Cardiac septum (tissue), 1 donor: ENCODE measurements at places on chromosomes 6 and 20. TPM values are rescaled to one million over a fixed set of nuclear protein-coding genes. Genes with fewer than 3 reads are reported as not detected.
A peak's percentile ranks its signal among the peaks of the same experiment; 100 is the strongest.

GRCh38 chr6:161010418-161010817, 18.8 kb downstream of the MAP3K4 start:
- no peak for DNase-seq

DNA sequence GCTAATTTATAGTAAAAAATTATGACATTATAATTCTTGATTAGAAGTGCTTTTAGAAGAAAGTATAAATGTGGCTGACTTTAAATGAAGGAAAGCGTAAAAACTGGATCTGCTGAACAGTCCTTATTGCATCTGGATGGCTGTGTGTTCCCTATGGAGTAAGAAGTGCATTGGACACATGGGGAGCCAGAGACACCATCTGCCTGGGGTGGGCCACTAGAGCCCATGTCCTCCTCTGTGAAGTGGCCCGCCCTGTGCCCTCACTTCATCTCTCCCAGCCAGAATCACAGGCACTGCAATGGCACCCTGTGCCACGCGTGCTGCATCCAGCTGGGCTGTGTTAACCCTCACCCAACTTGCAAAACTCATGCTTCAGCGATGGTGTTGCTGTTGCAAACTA, 13.2 kb upstream of the SFT2D1 start:
- DNase-seq, result no peak

MCCD1 gene
- total RNA-seq, result not detected

DNA sequence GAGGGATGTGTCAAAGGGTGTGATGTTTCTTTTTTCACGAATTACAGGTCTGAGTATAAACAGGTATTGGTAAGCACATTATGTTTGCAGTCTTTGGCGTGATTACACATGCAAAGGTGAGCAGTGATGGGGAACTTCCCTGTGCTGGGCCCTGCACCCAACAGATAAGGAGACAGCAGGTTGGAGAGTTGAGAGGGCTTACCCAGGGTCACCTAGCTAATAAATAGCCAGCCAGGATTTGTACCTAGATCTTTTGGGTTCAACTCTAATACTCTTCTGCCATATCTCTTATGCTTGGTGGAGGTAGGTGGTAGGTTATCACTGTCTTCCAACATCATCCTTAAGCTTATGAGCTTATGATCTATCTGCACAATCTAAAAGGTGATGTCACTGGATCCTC, 46.5 kb downstream of the AFG1L start:
- DNase-seq, result no peak

- no peak for DNase-seq
Measured at GRCh38 chr20:3679749-3680700, 1.8 kb downstream of the ADAM33 start.

PACSIN1 gene
- 10.3 TPM for total RNA-seq

DNA sequence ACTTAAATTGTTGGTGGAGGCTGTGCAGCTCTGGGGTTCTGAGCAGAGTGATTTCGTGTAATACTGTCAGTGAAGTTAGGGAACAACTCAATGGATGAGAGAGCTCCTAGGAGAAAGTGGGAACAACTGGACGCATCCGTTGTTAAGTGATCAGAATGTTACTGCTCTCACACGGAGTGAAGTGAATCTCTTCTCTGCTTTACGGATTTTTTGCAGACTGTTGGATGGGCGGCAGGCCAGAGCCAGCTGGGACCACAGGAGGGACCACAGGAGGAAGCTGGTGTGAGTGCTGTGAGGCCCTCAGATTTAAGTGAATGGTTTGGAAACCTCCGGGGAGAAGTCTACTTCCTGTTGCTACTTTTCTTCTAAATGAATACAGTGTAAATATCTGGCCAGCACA, 23.7 kb upstream of the PPP1R14C start:
- DNase-seq, result no peak

MSH5 gene
- total RNA-seq, result 1.7 TPM

GRCh38 chr20:36385503-36385902, 79.4 kb downstream of the DLGAP4 start:
- DNase-seq, result no peak

DNA sequence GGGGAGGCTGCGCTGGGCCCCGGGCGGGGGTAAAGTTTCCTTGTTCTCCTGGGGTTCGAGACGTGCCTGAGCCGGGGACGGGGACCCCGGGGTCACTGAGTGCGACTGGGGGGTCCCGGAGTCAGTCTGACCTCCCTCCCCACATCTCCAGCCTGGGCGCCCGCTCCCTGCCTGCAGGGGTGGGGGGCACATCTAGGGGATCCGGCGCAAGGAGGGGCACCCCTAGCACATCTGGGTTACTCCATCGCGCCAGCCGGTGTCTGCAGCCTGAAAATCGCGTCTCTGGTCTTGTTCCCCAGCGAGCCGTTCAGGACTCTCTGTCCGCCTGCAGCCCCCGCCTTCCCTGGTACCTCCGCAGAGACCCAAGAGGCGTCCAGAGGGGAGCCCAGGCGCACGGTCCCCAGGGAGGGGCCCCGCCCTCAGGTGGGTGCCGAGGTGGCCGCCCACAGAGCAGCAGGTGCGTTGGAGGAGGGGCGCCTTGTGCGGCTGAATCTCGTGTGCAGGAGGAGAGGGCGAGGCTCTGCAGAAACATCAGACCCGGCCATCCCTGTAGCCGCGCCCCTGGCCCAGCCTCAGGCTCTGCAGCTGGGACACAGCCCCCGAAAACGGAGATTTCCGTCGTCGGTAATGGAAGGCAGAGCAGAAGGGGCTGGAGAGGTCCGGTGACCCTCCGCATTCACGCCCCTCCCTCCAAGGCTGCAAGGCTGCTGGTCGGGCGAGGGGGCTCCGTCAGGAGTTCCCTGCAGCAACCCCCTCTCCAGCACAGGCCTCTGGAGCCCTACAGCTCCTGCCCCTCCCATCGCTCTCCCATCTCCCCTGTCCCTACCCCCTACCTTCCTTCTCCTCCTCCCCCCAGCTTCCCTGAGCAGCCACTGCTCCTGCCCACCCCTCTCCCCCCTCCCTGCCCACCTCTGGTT, 628 bp upstream of the CHRNA4 start:
- peak; percentile 59 for DNase-seq

DNA sequence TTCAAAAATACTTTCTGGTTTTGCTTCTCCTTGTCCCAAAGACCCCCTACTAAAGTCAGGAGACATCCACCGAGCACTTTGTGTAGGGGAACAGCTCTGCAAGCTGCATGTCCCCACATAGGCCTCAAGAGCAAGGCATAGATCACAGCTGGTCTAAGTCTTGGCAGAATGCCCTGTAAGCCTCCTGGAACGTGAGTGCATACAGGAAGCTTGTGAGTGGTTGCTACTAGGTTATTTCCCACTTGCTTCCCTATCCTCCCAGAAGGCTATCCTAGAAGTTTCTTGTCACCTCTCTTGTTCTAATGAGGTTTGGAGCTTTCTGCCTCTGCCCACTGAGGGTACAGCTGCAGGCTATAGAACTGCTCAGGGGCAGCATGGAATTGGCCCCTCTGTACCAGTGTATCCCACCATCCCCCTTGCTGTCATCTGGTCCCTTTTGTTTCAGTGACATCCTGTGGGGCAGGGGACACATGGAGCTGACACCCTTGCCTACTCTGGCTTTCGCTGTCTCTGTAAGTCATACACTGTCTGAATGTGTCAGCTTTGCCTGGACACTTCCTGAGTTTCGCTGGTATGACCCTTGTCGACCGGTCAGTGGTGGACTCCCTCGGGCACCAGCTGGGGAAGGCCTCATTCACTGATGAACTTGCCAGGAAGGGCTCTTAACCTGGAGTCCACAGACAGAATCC, 35.6 kb upstream of the KCNK16 start:
- DNase-seq, result peak; percentile 38

GRCh38 chr6:157656437-157656997, 166.5 kb upstream of the SNX9 start:
- no peak for DNase-seq

DNA sequence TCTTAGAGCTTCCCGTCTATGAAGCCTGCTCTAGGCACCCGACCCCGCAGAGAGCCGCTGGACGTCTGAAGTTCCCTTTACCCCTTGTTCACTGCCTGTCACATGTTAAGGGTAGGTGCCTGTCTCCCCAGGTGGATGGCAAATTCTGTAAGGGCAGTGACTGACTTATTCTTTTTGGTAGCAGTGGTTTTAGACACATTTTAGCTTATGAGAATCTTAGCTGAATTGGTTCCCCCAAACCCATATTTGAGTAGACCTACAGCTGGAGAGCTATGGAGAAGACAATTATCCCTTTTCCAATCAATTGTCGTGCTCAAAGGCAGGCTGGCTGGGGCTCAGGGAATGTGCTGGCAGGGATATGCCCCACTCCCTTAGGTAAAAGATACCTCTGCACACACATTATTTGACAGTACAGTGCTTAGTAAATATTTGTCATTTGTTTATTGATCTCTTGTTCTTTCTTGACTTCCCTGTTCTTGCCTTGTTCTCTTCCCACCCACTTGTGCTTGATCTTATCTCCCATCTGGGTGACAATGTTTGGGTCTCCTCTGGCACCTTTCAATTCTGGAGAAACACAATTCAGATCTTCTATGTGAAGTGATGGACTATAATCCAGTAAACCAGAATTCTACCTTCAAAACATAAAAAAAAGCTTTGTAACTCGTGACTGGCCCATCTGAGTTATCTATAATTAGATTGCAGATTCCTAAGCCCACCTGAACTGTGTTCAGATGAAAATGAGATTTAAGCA, 114.3 kb upstream of the SLC2A12 start:
- DNase-seq, result no peak

WFDC10A gene
- total RNA-seq, result not detected

DNA sequence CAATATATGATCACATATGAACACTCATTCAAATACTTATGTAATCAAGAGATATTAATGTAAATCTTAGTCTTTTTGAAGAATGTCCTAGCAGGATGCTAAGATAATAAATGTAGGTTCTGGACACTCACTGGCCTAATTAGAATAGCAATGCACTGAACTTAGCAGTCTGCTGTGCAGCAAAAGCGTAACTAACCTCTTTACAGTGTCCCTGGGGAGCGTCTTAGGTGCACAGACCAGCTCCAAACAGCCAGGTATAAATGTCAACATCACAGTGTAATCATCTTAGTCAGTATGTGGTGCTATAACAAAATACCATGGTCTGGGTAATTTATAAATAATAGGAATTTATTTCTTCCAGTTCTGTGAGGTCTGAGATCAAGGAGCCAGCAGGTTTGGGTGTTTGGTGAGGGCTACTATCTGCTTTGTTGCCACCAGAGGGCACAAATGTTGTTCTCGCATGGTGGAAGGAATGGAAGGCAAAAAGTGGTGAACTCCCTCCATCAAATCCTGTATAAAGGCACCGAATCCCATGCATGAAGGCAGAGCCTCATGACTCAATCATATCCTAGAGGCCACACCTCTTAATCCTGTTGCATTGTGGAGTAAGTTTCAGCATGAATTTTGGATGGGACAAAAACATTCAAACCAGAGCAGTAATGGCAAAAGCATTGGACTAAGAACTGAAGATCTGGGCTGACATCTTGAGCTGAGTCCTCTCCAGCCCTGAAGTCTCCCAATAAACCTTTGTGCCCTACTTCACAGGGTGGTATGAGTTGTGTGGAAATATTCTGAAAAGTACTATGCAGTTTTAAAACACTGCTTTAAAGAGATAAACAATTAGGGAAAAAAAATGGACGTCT, 41.8 kb upstream of the FOXO3 start:
- no peak for DNase-seq

- peak; percentile 50 for DNase-seq
Measured at GRCh38 chr20:33111306-33111705, 31.9 kb downstream of the BPIFB4 start.

DNA sequence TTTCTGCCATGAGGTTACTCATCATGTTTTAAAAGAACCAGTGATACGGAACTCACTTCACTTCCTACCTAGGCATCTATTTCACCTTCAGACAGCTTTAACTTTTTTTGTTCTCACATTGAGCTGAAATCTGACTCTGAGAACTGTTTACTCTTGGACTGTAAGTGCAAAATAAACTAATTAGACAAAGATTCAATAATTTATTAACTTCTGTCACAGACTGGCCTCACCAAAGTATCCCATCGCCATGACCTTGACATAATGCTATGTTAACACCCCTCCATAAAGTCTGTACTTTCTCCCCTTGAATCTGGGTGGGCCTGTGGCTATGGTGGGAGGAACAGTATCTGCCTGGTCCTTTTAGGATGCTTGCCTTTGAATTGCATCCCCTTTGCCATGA, 448.1 kb downstream of the CBLN4 start:
- no peak for DNase-seq

DNA sequence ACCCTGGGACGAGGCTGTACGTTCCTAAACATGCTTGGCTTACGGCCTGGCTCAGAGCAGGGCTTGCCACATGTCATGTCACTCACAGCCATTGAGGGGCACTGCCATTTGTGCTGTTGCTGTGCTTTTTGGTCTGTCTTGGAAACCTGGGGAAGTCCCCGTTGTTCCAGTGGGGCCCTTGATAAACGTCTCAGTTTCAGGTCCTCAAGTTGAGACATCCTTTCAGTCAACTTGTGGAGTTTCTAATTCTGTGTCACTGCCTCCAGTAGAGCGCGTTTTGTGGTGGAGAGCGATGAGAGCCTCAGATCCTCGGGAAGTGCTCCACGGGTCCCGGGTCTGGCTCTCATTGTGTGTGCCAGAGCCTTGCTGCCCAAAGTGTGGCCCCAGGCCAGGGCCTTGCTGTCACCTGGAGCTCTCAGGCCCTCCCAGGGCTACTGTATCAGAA, 43.0 kb upstream of the CCR6 start:
- no peak for DNase-seq

DNA sequence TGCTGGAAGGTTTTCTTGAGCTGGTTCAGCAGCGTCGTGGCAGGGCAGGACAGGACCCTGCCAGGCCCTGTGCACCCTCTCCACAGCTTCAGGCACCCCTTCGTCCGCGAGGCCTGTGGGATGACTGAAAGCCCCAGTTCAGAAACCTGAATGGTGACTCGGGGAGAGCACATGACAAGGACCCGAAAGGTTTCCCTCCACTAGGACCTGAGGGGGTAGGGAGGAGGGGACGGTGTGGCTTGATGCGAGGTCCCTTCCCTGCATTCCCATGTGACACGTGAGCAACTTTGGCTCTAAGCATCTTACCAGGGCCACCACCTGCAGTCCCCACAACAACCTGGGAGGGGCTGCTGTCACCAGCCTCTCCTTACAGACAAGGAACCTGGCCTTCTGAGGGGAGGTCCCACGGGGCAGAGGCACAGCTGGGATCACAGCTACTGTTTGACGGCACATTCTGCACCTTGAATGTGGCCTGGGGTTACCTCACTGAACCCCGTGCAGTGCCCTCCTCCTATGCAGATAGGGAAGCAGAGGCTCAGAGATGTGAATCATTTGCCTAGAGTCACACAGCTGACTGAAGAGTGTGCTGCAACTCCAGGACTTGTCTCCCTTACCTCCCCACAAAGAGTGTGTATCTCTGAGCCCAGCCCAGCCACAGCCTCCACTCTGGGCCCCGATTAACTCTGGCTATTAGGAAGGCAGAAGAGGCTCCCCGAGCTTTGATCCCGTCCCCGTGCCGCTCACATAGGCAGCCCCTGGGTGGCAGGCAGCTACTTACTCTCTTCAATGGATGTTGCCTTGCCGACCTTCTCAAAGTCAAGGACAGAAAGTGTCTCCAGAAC, 84.6 kb downstream of the PTPN1 start:
- no peak for DNase-seq

GRCh38 chr6:84709121-84709520, 55.3 kb downstream of the TBX18 start:
- DNase-seq, result no peak

THEMIS gene
- total RNA-seq, result 0.08 TPM

- no peak for DNase-seq
Measured at GRCh38 chr20:1489325-1489724, 1.9 kb downstream of the SIRPB2 start.

SMPD2 gene
- total RNA-seq, result 5.1 TPM

CHMP4B gene
- total RNA-seq, result 101 TPM
